ENCODE measurements at places on chromosomes 7 and 10. TPM values are rescaled to one million over a fixed set of nuclear protein-coding genes. Genes with fewer than 3 reads are reported as not detected.

The MINDY3 gene
- 21.8 TPM for total RNA-seq

DNA sequence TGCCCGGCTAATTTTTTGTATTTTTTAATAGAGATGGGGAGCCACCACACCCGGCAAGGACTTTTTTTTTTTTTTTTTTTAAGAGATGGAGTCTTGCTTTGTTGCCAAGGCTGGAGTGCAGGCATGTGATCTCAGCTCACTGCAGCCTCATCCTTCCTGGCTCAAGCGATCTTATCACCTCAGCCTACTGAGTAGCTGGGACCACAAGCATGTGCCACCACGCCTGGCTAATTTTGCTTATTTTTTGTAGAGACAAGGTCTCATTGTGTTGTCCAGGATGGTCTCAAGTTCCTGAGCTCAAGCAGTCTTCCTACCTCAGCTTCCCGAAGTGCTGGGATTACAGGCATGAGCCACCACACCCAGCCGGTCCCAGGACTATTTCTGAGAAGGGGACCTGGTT, 9.3 kb upstream of the MCU start:
- ATAC-seq: no peak

DNA sequence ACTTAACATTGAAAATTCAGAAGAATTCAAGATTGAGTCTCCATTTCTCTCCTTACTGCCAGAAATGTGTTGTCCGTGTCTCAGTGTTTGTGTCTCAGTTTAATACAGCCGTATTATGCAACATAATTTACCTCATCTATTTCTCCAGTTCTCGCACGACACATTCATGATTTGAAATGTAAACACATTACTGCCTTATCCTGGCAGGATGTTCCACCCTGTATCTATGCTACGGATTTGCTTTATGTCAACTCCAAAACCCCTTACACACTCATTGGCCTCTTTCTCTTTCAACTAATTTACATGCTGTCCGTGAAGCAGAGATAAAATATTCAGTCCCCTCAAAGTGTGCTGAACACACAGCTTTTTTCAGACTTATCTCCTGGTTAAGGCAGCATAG, 653.7 kb upstream of the SEMA3D start:
- no peak for ATAC-seq

DNA sequence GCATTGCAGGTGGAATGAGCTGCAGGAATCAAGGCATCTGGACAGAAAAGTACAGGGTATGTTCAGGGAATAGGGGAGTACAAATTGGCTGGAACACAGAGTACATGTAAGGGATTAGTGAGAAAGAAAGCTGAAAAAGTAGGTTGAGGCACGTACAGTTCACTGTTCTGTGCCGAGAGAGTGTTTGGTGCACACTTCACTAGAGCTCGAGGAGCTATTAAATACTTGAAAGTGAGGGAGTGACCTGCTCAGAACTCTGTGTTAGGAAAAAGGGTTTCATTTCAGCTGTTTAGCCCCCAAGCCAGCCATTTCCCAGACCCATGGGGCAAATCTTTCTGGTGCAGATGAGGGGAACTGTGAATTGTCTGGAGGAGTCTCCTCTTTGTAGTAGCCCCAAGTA, 115.2 kb downstream of the TBXAS1 start:
- no peak for ATAC-seq

GRCh38 chr7:159067576-159068487, 76.8 kb downstream of the VIPR2 start:
- ATAC-seq: no peak

DNA sequence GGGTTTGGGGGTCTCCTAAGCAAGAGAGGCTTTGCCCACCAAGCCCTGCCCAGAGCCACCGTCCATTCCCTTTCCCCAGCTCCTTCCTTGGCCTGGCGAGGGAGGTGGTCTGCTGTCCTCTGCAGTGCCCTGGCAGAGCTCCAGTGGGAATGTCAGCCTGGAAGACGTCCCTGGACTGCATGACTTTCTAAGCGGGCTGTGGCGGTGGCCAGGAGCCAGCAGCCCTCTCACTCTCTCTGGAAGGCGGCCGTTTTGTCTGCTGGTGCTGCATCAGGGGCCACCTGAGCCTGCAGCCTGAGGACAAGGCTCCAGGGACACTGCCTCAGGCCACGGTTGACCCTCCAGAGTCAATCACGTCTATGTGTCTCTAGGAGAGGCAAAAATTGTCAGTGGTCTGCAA, 271.0 kb downstream of the SKAP2 start:
- ATAC-seq: no peak

DNA sequence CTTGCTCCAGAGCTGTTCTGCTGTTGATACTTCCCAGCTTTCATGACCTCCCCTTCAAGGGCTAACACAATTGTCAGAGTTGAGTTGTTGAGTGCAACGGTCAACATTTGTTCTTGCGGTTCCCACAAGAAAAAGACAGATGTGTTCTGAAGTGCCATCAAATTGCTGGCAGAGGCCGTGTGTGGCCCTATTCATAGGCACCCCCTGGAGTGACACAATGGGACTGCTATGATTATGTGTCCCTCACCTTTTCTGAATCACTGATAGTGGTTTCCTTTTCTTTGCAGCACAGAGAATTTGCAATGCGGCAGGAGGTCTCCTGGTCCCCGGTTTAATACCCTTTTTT, 5.8 kb upstream of the IGFBP1 start:
- ATAC-seq: no peak

The OR13A1 gene
- total RNA-seq: not detected

GRCh38 chr10:47262606-47263533, 37.1 kb upstream of the GDF10 start:
- ATAC-seq: no peak

The ASIC3 gene
- total RNA-seq: not detected

- no peak for ATAC-seq
These were observed 88.3 kb downstream of the CHST15 start for GRCh38 chr10:124005091-124005490.

- no peak for ATAC-seq
These were observed 69.7 kb upstream of the EXOC4 start for GRCh38 chr7:133183042-133183794.

- ATAC-seq: no peak
These were observed 44.0 kb downstream of the ASB13 start for GRCh38 chr10:5622186-5622960.

DNA sequence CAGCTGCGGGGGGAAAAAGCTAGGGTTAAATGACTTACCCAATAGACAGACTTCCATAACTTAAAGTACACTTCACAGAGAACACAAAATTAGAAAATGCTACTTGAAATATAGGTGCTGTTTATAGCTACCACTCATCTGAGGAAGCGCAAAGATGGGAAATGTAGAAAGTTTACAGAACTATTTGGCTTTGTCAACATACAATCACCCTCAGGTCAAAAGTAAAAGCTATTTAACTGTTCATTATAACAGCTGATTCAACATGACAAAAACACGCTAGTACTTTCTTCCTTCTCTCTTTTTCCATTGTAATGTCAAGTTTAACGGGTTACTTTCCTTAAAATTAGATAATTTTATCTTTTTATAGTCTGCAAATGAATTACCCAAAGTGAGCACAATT, 51.2 kb downstream of the PUS7 start:
- ATAC-seq: no peak

GRCh38 chr10:99396471-99396870, 34.0 kb downstream of the GOT1 start:
- ATAC-seq: no peak

DNA sequence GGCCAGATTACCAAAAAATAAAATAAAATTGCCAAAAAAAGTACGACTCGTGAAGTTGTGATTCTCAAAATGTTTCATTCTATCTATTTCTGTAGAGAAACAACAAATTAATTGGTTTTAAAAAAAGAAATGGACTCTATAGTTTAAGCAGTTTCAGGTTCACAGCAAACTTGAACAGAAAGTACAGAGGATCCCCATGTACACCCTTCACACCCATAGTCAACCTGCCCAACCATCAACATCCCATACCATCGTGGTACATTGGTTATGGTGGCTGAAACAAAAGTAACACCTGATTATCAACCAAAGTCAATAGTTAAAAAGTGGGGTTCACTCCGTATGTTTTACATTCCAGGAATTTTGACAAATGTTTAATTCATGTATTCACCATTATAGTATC, 496.1 kb downstream of the ANKRD7 start:
- no peak for ATAC-seq

DNA sequence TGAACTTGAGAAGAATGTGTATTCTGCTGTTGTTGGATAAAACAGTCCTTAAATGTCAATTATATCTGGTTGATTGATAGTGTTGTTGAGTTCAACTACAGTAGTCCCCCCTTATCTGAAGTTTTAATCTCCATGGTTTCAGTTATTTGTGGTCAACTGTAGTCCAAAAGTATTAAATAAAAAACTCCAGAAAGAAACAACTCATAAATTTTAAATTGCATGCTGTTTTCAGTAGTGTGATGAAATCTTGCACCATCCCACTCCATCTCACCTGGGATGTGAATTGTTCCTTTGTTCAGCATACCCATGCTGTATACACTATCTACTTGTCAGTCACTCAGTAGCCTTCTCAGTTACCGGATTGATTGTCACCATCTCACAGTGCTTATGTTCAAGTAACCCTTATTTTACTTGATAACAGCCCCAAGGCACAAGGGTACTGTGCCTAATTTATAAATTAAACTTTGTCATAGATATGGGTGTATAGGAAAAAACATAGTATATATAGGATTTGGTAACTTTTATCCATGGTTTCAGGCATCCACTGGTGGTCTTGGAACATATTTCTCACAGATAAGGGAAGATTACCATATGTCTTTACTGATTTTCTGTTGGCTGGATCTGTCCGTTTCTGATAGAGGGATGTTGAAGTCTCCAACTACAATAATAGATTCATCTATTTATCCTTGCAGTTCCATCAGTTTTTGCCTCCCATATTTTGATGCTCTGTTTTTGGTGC, 57.1 kb downstream of the AOAH start:
- no peak for ATAC-seq

DNA sequence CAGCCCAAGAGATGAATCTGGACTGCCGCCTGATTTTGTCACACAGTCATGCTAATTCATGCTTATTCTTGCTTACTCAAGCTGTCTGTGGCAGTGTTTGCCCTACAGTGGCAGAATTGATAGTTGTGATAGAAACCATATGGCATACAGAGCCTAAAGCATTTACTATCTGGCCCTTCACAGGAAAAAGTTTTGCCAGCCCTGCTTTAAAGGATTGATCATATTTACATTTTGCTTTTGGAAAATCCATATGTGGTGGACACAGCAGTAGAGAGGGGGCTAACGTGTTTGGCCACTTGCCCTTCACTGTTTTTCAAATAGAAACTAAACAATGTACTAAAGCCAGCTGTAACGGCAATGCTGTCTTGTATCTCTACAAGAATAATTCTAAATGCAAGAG, 974.0 kb upstream of the GHITM start:
- ATAC-seq: no peak

GRCh38 chr7:134905375-134905774, 80.9 kb upstream of the AGBL3 start:
- peak; percentile 76 for ATAC-seq

DNA sequence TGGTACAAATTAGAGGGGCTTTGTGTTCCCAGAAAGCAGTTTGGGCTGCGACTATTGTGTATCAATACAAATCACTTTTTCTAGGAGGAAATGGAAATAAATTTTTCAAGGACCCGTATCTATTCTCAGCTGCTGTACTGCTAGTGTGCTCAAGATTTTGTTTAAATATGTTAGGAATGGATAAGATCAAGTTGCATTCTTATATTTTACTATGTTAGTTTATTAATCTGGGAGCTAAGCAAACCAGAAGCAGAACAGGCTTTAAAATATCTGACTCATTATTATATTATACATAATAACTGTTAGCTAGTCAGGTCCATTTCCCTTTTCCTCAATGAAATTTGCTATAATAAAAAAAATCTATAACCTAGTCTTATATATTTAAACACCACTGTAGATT, 11.1 kb upstream of the GLCCI1 start:
- ATAC-seq: no peak

GRCh38 chr7:34392972-34393371, 265.0 kb upstream of the NPSR1 start:
- no peak for ATAC-seq

DNA sequence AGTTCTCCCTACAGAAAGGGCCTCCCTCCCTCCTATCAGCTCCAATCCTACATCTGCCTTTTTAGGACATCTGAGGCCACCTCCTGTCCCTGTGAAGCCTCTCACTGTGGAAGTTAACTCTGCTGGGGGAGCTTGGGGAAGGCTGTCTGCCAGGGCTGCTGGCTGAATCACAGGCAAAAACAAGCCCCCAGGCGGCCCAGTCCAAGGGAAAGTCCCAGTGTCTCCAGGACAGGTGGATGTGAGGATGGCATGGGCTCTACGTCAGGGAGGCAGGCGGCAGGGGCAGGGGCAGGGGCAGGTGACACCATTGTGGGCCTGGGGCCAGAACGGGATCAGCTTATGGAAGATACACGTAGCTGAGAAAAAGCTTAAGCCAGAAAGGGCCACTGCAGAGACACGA, 240.2 kb downstream of the MAD1L1 start:
- no peak for ATAC-seq

The GLI3 gene
- 18.2 TPM for total RNA-seq

GRCh38 chr10:23345861-23346260, 1.3 kb upstream of the C10orf67 start:
- ATAC-seq: no peak

DNA sequence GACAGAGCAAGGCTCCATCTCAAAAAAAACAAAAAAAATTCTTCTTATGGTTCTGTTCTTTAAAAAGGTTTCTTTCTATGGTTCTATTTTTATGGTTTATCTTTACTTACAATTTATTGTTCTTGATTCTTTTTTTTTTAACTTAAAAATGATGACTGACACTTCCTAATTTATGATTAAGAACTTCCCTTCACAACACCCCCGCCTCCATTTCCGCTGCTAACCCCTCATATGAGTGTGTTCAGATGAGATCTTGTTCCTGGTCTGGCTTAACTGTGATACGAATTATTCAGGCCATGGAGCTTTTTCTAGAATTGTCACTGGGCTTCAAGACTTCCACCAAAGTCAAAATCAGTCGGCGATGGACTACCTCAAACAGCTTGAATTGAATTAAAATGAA, 33.9 kb downstream of the PTER start:
- no peak for ATAC-seq

The ITIH2 gene
- not detected for total RNA-seq

DNA sequence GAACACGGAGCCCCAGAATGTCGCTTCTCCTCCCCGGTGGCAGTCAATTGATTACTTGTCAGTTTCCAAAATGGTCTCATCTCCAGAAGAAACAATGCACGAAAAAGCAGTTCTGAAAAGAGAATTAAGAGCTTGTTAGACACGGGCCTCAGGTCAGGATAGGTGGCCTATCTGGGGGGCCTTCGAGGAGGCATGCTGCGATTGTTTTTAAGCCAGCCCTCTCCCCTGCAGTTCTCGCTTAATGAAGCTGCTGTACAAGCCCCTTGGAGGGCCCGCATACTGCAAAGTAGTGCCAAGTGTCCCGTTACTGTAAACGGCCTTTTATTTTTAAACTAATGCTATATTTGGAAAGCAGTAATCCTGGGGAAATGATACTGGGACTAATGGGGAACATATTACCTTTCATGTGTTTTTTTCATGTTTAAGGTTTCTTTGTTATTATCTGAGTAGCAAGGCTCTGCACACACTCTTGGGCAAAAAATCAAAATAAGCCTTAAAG, 114.8 kb upstream of the TCF7L2 start:
- ATAC-seq: no peak

GRCh38 chr7:121049028-121049791, 60.7 kb downstream of the CPED1 start:
- no peak for ATAC-seq

The SPDYE16 gene
- not detected for total RNA-seq
